ENCODE measurements at places on chromosomes 12 and 14. TPM values are rescaled to one million over a fixed set of nuclear protein-coding genes. Genes with fewer than 3 reads are reported as not detected.

The ASCL4 gene
- not detected for total RNA-seq

The NTF3 gene
- not detected for total RNA-seq

The RBP5 gene
- not detected for total RNA-seq

The EXOC5 gene
- 67.8 TPM for total RNA-seq

The CLEC2A gene
- not detected for total RNA-seq

The TMBIM6 gene
- 376 TPM for total RNA-seq

The CLEC1B gene
- under 0.01 TPM for total RNA-seq

The ADSS1 gene
- total RNA-seq: 1.9 TPM

The IL26 gene
- total RNA-seq: not detected

The ADCY6 gene
- total RNA-seq: 28.2 TPM

The NTS gene
- total RNA-seq: under 0.01 TPM

The MYH6 gene
- total RNA-seq: not detected

The ESRRB gene
- not detected for total RNA-seq

The AQP2 gene
- not detected for total RNA-seq

The SELPLG gene
- 0.93 TPM for total RNA-seq

The GLIPR1L2 gene
- 0.36 TPM for total RNA-seq

The ALDH1L2 gene
- total RNA-seq: 25.1 TPM

The TNFAIP2 gene
- total RNA-seq: 8.7 TPM

The GALC gene
- total RNA-seq: 11.0 TPM

The NFE2 gene
- total RNA-seq: not detected

The XRCC3 gene
- total RNA-seq: 38.3 TPM

The PTGER2 gene
- total RNA-seq: 0.34 TPM

The CALCOCO1 gene
- 52.3 TPM for total RNA-seq

The PRB4 gene
- not detected for total RNA-seq

The SLC4A8 gene
- 0.33 TPM for total RNA-seq

The PTHLH gene
- total RNA-seq: 0.31 TPM

The CSAD gene
- total RNA-seq: 14.0 TPM

The KRT81 gene
- total RNA-seq: 0.36 TPM

The AACS gene
- 45.1 TPM for total RNA-seq

The RPL10L gene
- not detected for total RNA-seq

The FMNL3 gene
- total RNA-seq: 27.6 TPM

The CMTM5 gene
- total RNA-seq: 1.2 TPM

The NFYB gene
- 9.0 TPM for total RNA-seq

The KRT83 gene
- not detected for total RNA-seq

The MFAP5 gene
- 1.1 TPM for total RNA-seq

The CLEC4C gene
- total RNA-seq: not detected

The TMEM120B gene
- 5.2 TPM for total RNA-seq

The ACVRL1 gene
- total RNA-seq: 1.00 TPM

The CDCA3 gene
- 44.4 TPM for total RNA-seq

The RNASE1 gene
- not detected for total RNA-seq

The PIWIL1 gene
- total RNA-seq: not detected

The DCN gene
- total RNA-seq: 14.9 TPM
